Body of pancreas (tissue), 4 donors: ENCODE measurements at places on chromosomes 4 and X. TPM values are rescaled to one million over a fixed set of nuclear protein-coding genes. Genes with fewer than 3 reads are reported as not detected.
A peak's percentile ranks its signal among the peaks of the same experiment; 100 is the strongest.

AMBN gene
- not detected for total RNA-seq

GRCh38 chr4:89781321-89781720, 55.6 kb downstream of the SNCA start:
- DNase-seq, result no peak

GRCh38 chr4:156195914-156196313, 242.2 kb upstream of the CTSO start:
- no peak for DNase-seq

DNA sequence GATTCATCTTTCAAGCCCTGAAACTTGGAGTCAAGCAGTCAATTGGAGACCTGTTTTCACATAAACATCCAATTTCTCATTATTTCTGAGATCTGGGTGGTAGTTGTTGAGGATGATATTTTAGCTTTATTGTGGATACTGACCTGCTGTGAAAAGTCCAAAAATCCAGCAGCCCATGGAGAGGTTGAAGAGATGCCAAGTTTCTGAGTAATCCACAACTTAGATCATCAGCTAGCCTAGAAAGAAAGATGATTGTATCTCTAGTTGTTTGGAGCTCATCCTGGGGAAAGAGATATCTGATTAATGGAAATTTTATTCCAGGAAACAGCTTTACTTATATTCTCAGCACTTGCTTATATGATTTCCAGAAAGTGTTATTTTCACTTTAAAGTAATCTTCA, 48.6 kb upstream of the DCX start:
- DNase-seq, result no peak

DNA sequence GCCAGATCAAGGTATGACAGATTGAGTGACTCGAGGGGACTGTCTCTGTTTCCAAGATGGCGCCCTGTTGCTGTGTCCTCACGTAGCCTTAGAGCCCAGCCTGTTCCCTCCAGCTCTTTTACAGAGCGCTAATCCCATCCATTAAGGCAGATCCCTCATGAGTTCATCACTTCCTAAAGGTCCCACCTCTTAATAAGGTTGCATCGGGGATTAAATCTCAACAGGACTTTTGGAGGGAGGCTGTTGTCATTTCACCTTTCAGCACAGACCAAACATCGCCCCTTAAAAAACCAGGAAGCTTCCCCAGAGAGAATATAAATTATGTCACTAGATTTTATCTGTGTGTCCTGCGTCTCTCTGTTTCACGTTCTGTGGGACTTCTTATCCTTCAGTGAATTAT, 32.6 kb upstream of the DHRSX start:
- DNase-seq, result no peak

PNMA6F gene
- total RNA-seq, result not detected

RPS6KA3 gene
- 16.2 TPM for total RNA-seq

DNA sequence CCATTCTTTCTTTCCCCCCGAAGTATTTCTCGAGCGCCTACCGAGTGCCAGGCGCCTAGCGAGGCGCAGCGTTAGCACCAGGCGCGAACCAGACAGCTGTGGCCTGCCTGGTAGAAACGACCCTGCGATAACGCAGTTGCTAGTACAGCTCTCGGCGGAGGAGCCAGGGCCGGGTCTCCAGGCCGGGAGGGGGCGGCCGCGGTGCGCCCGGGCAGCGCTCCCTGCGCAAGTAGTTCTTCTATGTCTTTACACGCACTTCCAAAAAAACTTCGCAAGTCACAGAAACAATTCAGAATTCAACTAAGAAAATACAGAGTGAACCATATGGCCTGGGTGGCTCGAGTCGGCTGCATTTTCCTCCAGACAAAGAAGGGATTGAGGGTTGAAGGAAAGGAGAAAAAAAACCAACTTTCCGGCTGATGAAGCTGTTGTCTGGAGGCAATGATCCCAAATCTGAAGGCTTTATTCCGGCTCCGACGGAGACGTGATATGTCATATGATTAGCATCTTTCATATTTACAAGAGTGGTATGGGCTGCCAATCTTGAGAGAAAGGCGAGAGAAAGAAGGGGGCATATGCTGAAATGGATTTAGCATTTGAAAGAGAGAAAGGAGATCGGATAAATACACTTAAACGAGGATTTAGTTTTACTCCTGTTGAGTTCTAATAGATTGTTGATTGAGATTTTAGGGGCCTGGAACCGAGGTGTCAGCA, 7.2 kb upstream of the NEUROG2 start:
- peak; percentile 73 for DNase-seq
